ENCODE measurements at places on chromosomes 4 and X.

- DNase-seq, result no peak
Observed at GRCh38 chr4:79497001-79497400, 89.0 kb upstream of the GK2 start.

DNA sequence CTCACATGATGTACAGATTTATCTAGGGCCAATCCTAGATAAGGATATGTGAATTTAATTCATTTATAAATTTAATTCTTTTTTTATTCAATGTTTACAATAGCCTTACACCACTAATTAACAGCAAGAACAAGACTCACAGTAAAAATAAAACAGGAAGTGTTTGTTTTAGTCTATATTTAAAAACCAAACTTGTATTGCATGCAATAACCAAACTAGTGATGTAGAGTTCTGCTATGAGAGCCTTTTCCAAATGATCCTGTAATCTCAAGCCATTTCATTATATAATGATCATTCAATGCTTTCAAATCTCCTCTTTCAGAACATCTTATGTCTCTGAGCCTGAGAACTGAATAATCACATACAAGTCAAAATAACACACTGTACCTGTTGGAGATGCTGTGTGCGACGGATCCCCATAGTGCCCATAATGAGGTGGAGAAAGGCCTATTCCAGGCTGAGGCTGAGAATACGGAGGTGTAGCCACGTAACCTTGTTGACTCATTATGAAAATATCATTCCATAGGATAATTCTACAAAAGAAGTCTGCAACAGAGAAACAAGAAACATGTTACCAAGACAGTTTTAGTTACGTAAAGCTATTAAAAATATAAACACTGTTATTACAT, 2.6 kb downstream of the SEC24D start:
- no peak for DNase-seq

DNA sequence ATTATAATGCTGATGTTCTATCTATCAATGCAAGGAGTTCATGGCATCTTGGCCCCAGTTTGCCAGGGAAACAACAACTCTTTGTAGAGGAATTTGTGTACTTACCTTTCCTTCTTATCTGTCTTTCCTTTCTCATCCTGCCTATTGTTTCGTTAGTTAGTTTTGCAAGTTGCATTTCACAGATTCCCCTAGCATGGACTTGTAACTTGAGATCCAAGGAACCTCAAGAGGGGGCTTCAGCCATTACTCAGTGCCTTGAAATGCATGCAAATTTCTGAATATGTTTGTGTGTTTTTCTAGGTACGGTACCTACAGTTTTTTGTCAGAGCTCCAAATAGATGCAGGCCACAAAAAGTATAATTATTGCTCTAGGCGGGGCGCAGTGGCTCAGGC, 203.6 kb downstream of the LDB2 start:
- no peak for DNase-seq

DNA sequence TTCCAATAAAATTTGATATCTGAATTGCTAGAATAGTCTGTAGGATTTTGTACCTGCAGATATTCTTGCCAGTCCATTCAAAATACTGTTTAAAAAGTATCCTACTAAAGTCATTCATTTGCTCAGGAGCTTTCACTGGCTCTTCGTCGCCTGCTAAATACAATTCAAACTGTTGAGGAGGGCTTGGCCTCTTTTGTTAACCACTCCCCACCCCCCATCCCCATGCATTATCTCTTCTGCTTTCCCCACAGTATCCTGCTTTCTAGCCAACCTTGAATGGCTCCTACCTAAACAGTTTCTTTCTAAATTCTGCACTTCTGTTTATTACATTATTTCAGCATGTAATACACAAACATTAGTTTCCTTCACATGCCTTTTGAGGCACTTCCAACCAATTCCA, 230.8 kb downstream of the CPE start:
- DNase-seq, result no peak

DNA sequence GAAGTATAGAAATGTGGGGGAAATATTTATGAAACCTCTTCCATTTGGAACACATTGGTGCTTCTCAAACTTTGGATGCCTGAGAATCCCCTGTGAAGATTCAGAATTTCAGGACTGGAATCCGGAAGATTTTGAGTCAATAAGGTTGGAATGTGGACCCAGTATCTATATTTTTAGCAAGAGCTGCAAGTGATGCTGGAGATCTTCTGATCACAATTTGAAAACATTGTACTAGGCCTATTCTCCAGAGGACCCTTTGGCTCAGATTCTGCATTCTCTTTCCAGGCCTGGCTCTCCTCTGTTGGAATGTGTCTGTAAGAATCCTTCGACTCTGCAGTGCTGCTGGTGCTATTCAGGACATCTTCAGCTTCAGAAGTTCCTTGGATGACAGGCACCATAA, 2.4 kb upstream of the PKD2 start:
- DNase-seq, result no peak

GRCh38 chr4:114282937-114283336, 303.5 kb upstream of the ARSJ start:
- no peak for DNase-seq

- no peak for DNase-seq
Observed at GRCh38 chr4:5796976-5797375, 86.0 kb downstream of the EVC start.

- no peak for DNase-seq
Observed at GRCh38 chr4:116401293-116401692, 684.1 kb downstream of the TRAM1L1 start.

DNA sequence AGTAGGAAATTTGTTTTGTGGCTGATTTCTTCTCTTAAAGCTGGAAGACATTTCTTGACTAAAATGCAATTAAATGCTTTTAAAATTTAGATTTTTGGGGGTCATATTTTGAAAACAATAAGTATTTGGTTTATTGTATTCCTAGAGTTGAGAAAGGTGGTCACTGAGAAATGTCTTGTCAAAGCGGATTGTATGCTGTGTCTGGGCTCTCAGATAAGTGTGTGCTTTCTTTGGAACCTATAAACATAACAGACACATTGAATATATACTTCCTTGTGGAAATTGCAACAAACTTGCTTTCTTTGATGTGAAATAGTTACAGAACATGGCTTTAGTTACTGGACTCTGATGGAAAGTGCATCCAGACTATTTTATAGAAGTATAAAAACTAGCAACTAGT, 75.4 kb downstream of the AFF1 start:
- no peak for DNase-seq

- no peak for DNase-seq
Observed at GRCh38 chr4:164871673-164872072, 5.3 kb upstream of the APELA start.

DNA sequence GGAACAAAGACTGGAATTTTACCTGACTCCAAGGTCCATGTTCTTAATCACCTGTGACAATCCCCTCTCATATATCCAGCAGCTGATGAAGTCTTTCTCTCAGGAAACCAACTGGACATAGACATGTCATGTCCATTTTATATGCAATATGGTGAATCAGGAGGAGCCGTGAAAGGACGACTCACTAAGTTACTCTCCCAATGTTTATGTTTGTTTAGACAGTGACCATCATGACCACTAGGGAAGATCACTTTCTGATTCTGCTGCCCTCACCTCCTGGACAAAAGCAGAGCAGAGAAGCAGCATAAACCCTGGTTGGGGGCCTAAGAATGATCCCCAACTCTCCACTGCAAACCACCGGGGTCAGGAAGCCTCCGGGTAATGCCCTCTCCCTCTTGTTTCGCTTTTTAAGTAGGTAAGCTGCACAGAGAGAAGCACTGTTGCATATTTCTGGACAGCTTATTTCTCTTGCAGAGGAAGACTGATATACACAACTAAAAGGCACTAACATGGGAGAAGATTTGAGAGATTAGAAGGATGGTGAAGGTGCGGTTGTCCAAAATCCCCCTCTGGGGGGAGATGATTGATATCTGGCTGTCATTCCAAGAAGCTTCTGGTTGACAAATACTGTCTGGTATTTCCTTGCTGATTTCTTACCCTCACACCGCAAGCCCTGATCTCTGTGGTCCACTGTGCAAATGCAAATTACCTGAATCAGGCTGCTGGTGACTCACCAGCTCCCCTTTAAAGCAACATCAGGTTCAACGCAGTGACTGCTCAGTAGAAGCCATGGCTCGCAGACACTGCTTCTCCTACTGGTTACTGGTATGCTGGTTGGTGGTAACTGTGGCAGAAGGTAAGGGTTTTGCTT, at the start of gene ODAPH:
Gene ODAPH, plus strand, starts transcription at position 773 of the 871 bp plus-strand sequence. Its CDS starts 17 bp downstream, at position 790.
- DNase-seq, result no peak

DNA sequence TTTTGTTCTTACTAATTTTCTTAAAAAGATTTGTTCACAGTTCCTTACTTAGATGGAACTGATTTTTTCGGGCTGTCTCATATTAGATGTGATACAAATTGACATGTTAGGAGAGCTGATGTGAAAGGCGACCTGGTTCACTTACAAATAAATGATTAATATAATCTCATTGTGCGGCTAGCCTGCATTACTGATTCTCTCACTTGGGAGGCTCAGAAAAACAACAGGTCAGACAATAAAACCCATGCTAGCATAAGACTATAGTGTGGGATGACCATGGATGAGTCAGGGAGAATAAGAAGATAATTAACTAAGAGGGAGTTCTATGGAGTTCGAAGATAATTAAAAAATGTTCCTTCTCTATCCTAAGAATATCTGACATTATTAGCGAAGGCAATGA, 40.8 kb downstream of the RTL9 start:
- no peak for DNase-seq

- no peak for DNase-seq
Observed at GRCh38 chrX:19678941-19679340, 163.6 kb upstream of the MAP3K15 start.

GRCh38 chrX:103629318-103630170, 769 bp downstream of the TCEAL1 start:
- peak; percentile 12 for DNase-seq

DNA sequence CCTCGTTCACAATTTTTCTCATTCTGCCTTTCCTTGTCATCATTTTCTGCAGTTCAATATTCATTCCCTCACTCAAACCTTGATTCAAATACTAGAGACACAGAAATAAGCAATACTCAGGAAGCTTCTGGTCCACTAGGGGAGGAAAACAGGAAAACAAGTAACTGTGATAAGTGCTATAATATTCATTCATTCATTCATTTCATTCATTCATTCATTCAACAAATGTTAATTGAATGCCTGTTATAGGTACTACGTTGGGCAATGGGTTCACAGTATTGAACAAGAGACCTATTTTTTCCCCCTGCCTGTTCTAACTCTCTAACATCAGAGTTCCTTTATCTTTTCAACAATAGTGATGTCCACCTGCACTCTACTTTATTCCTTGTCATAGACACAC, 104.0 kb downstream of the HDAC8 start:
- no peak for DNase-seq

DNA sequence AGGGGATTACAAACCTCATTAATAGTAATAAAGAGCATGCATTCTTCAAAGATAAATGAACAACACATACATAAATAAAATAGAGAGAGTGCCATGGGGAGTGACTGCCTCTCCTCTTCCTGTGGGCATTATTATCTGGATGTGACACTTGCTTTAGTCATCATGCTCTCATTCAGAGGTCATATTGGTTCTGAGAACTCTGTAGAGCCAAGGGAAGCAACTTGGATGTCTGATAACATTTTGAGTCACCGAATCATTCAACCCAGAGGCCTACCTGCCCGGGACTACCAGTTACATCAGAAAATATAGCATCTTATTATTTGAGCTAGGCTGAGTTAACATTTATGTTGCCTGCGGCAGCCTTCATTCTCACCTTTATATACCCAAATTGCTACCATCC, 489.5 kb downstream of the STIM2 start:
- no peak for DNase-seq

- no peak for DNase-seq
Observed at GRCh38 chrX:149937871-149938426, 342 bp downstream of the EOLA2 start.

GRCh38 chr4:146545102-146545501, 23.4 kb upstream of the SLC10A7 start:
- no peak for DNase-seq

DNA sequence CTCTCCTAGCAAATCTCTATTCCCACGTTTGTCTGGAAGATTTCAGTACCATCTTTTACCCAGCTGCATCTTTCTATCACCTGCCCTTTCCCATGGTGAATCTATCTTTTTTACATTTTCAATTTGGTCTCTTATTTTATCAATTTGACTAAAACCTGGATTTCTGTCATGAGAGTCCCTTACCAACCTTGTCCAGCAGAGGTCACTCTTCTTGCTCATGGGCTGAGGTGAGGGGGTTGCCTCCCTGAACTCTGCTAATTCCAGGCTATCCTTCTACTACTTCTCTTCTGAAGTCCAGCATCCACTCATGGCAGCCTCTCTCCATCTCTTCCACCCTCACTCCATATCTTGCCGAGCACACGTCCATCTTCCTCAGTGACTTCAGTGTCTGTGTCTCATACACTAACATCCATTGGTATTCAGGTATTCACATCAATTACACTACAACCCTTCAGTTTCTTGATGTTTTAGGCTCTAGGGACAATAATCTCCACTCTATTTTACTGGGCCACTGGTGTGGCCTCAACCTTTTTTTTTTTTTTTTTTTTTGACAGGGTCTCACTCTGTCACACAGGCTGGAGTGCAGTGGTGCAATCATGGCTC, 17.8 kb upstream of the ZNF827 start:
- DNase-seq, result no peak

- no peak for DNase-seq
Observed at GRCh38 chr4:71201817-71202576, 136.8 kb upstream of the SLC4A4 start.

DNA sequence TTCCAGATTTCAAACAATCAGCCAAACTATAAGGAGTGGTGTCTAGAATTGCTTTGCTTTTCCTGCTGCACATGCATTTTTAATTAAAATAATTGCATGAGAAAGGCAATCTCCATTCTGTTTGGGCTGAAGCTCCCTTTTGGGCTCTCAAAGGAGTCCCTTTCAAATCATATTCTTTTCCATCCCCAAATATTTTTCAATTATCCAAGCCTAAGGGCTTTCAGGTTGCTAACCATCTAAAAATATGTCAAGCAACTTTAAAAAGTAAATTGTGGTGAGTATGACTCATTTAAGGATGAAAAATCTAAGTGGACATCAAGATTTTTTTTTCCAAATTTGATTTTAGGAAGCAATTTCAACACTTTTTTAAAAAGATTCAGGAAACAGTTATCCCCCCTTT, 28.4 kb downstream of the PIR start:
- DNase-seq, result no peak

GRCh38 chrX:153019166-153019565, 25.2 kb upstream of the PNMA5 start:
- no peak for DNase-seq

GRCh38 chrX:13235930-13236329, 83.9 kb downstream of the ATXN3L start:
- DNase-seq, result no peak

DNA sequence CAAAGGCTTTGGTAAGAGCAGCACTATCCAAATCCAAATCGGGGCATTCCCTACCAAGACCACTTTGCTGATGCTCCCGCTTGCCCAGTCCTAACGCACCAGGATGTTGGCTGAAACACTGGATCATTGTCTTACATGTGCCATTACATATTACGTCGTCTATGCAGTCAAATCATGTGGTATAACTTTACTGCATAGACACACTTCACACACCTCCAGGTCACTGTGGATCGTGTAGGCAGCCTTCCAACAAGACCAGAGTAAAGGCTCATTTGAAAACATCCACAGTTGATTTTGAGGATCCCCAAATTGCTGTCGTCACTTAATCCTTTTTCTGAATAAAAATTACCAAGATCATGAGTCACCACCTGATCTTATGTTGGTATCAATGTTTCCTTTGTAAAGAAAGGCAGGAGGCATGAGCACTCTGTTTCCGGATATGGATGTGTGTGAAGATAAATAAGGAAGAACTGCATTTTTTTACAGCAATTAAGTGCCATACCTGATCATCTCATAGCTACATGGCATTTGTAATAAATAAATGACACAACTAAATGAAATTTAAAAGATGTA, 18.5 kb downstream of the TENM3 start:
- no peak for DNase-seq

GRCh38 chr4:64777286-64777685, 368.0 kb upstream of the TECRL start:
- no peak for DNase-seq
